ENCODE measurements at places on chromosomes 2 and 18. TPM values are rescaled to one million over a fixed set of nuclear protein-coding genes. Genes with fewer than 3 reads are reported as not detected.

The OR6B2 gene
- total RNA-seq: not detected

GRCh38 chr2:85423525-85423924 is 5.0 kb downstream of the SH2D6 start:
- H3K27ac ChIP-seq: no peak overlapping the region
- H3K4me1 ChIP-seq: peaks cover 23% of the 10 kb centered on the region
- no peak for DNase-seq
- no peak overlapping the region for H3K4me3 ChIP-seq

DNA sequence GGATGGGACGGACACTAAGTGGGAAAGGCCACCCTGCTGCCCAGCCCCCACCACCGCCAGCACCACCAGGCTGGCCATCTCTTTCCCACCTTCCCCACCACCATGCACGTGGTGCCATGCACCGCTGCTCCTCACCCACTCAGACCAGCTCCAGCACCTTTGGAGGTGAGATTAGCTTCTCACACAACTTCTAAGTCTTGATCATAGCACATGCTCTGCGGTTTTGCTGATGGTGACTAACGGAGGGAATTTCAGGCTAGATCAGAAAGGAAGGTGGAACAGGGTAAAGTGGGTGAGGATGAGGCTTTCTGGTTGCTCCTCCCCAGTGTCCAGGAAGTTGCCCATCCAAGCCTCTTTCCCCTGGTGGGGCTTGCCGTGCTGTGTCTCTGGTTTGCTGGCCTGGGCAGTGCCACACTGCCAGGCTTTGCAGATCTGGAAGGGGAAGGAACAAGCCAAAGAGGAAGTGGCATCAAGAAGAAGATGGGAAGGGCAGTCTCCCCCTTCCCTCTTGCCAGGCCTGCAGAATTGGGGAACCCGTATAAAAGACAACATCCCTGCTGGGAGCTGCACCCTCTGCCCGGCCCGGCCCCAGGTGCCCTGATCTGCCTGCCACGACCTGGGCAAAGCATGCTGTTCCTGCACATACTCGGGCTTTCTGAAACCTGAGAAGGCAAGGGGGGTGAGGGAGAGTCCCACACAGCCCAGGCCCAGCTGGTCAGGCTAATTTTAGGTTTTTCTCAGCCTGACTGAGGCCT is 44.3 kb upstream of the CAB39 start:
- no peak for DNase-seq
- H3K4me1 ChIP-seq: peaks cover 63% of the 10 kb centered on the region
- H3K36me3 ChIP-seq: no peaks in the 10 kb centered on the region
- no peak overlapping the region for H3K27ac ChIP-seq
- no peak overlapping the region for H3K4me3 ChIP-seq

DNA sequence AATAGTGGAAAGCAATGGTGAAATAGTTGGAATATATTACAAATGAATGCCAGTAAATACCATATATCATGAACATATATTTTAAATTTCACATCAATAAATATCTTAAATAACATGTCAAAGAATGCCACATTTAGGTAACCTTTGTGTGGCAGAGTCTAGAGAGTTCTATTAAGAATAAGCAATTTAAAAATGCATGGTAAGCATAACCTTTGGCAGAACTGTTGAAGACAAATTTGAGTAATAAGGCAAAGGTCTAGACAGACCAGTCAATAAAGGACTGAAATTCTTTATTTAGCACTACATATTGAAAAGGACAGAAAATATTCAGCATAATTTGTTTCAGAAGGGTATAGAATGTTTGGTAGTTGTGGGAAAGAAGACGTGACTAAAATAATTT is 1417.0 kb downstream of the SUCLG1 start:
- no peak for DNase-seq
- H3K36me3 ChIP-seq: no peaks in the 10 kb centered on the region
- no peaks in the 10 kb centered on the region for H3K4me1 ChIP-seq
- H3K27ac ChIP-seq: no peak overlapping the region

- peaks cover 33% of the 10 kb centered on the region for H3K36me3 ChIP-seq
- no peaks in the 10 kb centered on the region for H3K27me3 ChIP-seq
- DNase-seq: no peak
Measured at GRCh38 chr18:9184998-9185613, 48.5 kb downstream of the ANKRD12 start.

DNA sequence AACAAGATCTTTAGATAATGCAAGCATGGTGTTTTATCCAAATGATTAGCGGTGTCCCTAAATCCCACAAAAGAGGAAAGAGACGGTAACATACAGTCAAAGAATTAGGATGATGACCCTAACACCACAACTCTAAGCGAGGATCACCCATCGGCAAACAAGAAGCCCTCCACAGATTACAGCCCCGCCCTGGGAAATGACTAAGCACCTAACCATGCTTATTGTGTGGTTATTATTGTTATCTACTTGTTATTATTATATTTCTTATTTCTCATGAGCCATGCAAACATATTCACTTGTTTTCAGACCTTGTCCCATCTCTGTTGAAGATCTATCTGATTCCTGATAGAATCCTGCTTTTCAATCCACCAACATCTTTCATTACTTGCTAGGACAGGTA is 651.3 kb downstream of the NYAP2 start:
- no peak for DNase-seq
- H3K4me1 ChIP-seq: no peaks in the 10 kb centered on the region
- no peak overlapping the region for H3K27ac ChIP-seq

DNA sequence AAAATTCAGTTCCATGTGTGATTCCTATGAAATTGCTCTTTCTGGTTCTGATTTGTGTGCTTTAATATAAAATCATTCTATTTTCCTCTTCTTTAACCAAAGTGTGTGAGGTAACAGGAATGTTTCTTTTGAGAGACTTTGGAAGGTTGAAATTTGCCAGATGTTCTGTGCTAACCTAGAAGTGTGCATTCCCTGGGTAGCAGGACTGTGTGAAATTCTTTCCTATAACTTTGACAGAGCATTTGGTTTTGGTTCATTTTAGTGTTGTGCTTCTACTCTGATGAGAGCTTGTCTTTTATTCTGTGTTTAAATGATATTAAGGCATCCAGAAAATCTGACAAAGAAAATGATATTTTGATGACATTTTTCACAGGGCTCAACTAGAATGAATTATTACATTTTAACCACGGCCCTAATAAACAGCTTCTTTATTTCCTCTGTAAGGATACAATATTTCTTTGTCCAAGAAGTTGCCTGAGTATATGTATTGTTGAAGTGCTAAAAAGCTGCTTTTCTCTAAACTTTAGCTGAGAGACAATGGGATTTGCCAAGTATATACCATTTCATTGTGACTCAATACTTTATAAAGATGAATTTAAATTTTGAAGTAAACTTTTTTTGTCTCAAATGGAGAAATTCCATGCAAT is 34.7 kb upstream of the DLX1 start:
- DNase-seq: no peak
- H3K27ac ChIP-seq: no peak overlapping the region
- H3K4me1 ChIP-seq: no peaks in the 10 kb centered on the region
- no peaks in the 10 kb centered on the region for H3K36me3 ChIP-seq

GRCh38 chr2:223602972-223603371 is 811 bp upstream of the SCG2 start:
- H3K36me3 ChIP-seq: no peaks in the 10 kb centered on the region
- H3K27ac ChIP-seq: no peak overlapping the region
- H3K27me3 ChIP-seq: peaks cover 2% of the 10 kb centered on the region
- H3K4me3 ChIP-seq: no peak overlapping the region
- no peaks in the 10 kb centered on the region for H3K4me1 ChIP-seq
- no peak for DNase-seq

DNA sequence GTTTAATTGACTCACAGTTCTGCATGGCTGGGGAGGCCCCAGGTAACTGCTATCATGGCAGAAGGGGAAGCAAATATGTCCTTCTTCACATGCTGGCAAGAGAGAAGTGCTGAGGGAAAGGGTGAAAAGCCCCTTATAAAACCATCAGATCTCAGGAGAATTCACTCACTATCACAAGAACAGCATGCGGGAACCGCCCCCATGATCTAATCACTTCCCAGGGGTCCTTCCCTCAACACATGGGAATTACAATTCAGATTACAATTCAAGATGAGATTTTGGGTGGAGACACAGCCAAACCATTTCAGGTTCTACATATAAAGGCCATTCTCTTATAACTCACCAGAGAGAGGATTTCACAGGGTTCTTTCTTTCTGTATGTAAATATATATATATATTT is 62.9 kb downstream of the VRK2 start:
- H3K4me3 ChIP-seq: no peak overlapping the region
- H3K4me1 ChIP-seq: no peaks in the 10 kb centered on the region
- DNase-seq: no peak

The CXCR1 gene
- total RNA-seq: 0.13 TPM

- peak overlapping the region; percentile 100 for H3K27ac ChIP-seq
- H3K36me3 ChIP-seq: no peaks in the 10 kb centered on the region
- no peaks in the 10 kb centered on the region for H3K27me3 ChIP-seq
- peak overlapping the region; percentile 85 for H3K4me3 ChIP-seq
- peak; percentile 82 for DNase-seq
Measured at GRCh38 chr18:3448838-3449511, 997 bp upstream of the TGIF1 start.

The NEMP2 gene
- total RNA-seq: 15.3 TPM

DNA sequence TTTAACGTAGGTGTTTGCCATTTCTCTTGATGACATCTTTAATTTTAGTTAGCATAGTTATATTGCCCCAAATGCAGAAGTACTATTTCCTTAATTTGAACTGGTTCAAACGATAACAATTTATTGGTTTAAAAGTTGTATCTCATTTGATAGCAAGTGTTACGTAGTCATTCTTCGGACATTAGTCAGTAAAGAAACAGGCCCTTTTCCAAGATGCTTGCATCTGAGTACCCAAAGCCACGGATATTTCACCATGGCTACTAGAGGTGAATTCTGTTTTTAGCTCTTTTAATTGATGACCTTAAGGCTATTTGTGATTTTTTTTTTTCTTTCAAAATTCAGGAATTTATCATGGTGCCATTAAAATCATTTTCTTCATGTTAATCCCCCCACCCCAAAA is 32.1 kb downstream of the GLS start:
- H3K27ac ChIP-seq: no peak overlapping the region
- no peaks in the 10 kb centered on the region for H3K27me3 ChIP-seq
- H3K4me3 ChIP-seq: no peak overlapping the region
- H3K36me3 ChIP-seq: peaks cover 51% of the 10 kb centered on the region

DNA sequence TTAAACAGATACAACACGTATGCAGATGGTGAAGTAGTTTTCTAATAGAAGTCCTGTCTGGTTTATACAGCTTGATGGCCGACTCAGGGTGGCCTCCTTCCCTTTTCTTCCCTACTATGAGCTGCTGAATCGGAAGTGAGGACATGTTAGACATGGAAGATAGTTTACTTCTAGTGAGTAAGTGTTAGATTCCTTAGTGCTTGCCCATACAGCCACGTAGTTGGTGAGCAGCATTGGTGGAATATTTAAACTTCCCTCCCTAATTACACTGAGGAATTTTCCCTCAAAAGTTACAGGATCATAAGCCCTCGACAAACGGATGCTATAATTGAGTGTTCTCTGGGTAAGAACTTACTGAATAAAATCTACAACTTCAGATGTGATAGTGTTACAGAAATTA is 52.1 kb downstream of the RHBDD1 start:
- H3K27me3 ChIP-seq: no peaks in the 10 kb centered on the region
- no peak overlapping the region for H3K4me3 ChIP-seq

GRCh38 chr2:57444752-57445430 is 601.7 kb upstream of the VRK2 start:
- no peaks in the 10 kb centered on the region for H3K36me3 ChIP-seq
- no peak overlapping the region for H3K4me3 ChIP-seq
- DNase-seq: no peak
- H3K27me3 ChIP-seq: no peaks in the 10 kb centered on the region
- no peaks in the 10 kb centered on the region for H3K4me1 ChIP-seq

DNA sequence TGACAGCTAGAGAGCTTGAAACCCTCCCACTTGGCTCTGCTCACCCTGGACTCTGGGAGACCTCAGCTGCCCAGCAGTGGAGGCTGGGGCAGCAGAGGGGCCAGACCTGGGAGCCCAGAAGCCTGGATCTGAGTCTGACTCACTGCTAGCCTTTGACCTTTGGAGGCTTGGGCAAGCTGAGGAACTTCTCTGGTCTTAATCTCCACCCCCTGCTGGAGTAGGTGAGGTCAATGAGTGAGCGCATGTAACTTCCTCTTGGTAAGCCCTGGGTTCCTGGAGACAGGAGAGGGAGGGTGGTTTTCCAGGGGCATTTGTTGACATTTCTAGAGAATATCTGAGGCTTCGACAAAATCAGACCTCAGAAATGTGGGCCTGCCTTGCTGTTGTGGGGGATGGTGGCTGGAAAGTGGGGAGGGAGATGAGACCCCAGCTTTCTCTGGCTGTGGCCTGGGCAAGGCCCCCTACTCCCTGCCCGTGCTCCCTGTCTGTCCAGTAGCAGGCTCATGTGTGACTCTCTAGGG is 73.0 kb upstream of the YWHAQ start:
- H3K4me3 ChIP-seq: no peak overlapping the region
- no peaks in the 10 kb centered on the region for H3K27me3 ChIP-seq
- peak overlapping the region; percentile 94 for H3K27ac ChIP-seq
- DNase-seq: no peak

The ITGA4 gene
- 255 TPM for total RNA-seq

- H3K27me3 ChIP-seq: no peaks in the 10 kb centered on the region
- peak overlapping the region; percentile 86 for H3K27ac ChIP-seq
Measured at GRCh38 chr2:106159866-106160785, 34.0 kb downstream of the UXS1 start.

All from T-cell (primary cell).